Kidney capillary endothelial cell (primary cell): ENCODE measurements at places on chromosomes 3 and 15.
A peak's percentile ranks its signal among the peaks of the same experiment; 100 is the strongest.

DNA sequence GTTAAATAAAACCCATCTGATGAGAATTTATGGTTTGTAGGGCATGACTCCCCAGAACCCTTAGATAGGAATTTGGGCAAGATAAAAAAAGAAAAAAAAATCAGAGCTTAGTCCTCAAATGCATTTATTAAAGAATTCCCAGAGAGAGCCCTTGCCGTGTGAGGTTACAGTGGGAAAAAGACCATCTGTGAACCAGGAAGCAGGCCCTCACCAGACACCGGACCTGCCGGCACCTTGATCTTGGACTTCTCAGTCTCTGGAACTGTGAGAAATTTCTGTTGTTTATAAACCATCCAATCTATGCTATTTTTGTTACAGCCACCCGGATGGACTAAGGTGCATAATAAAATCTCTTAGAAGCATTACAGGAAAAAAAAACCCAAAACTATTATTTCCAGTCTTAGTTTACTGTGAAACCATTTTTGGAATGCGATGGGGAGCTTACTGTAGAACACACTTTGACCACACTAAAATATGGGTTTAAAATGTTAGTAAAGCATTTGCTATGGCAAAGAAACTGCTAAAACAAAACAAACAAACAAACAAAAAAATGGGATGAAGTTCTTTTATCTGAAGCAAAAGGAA lies 72.2 kb downstream of the LEKR1 start:
- DNase-seq, result no peak

- DNase-seq, result peak; percentile 69
Observed at GRCh38 chr15:65028921-65029735, at the start of gene MTFMT. Gene MTFMT, minus strand, starts transcription at chr15:65029639. Its CDS starts 26 bp downstream, at chr15:65029613.

DNA sequence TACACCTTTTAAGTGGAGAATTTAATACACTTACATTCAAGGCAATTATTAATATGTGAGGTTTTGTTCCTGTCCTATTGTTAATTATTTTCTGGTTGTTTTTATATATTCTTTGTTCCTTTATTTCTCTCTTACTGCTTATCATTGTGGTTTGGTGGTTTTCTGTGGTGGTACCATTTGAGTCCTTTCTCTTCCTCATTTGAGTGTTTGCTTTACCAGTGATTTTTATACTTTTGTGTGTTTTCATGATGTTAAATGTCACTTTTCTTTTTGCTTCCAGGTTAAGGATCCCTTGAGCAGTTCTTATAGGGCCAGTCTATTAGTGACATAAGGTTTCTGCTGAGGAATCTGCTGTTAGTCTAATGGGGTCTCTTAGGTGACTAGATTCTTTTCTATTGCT lies 116.5 kb downstream of the LRRK1 start:
- no peak for DNase-seq

- peak; percentile 97 for DNase-seq
Observed at GRCh38 chr15:52252781-52253180, 42.8 kb downstream of the MYO5C start.

DNA sequence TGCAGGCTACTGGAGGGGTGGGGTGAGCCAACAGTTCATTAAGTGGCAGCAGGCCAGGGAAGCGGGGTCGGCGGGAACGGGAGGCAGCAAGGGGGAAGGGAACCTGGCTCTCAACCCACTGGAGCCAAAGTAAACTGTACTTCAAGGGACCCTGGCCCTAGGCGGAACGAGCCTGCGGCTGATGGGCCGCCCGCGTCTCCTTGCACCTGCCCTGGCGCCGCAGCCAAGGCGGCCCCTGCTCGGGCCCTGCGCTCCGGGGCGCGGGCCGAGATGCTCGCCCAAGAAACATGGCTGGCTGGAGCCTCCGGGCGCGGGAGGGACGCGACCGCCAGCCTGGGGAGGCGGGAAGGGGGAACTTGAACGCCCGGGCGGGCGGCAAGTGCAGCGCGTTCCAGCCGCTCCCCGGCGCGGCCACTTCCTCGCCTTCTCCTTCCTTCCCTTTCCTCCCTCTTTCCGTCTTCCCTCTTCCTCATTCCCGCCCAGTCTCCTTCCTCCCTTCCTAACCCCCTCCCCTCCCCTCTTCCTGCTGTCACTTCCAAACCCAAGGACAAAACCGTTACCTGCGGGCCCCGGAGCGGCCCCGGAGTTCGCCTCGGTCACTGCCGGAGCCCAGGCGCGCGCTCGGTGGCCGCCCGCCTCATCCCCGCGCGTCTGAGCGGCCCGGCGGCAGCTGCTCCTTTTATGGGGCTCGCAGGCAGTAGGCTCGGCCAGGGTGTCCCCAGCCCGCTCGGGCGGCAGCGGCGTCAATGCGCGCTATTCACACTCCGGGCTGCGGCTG lies 489.7 kb downstream of the MAGI1 start:
- DNase-seq, result no peak

DNA sequence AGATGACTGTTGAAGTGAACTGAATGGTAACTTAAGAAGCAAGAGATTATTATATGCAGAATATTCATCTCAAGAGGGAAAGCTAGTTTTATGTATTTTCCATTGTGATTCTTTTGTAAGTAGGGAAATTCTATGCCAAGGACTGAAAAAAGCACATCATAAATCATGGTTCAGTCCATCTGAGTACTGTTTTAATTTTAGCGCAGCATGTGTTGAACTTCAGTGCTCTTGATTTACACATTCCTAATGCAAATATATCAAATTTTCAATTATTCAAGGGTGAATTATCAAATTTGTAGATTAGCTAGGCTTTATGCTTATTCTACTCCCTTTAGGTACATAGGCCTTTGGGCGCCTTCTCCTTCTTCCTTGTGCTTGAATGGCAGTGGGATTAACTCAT lies 50.3 kb upstream of the TCF12 start:
- DNase-seq, result no peak

DNA sequence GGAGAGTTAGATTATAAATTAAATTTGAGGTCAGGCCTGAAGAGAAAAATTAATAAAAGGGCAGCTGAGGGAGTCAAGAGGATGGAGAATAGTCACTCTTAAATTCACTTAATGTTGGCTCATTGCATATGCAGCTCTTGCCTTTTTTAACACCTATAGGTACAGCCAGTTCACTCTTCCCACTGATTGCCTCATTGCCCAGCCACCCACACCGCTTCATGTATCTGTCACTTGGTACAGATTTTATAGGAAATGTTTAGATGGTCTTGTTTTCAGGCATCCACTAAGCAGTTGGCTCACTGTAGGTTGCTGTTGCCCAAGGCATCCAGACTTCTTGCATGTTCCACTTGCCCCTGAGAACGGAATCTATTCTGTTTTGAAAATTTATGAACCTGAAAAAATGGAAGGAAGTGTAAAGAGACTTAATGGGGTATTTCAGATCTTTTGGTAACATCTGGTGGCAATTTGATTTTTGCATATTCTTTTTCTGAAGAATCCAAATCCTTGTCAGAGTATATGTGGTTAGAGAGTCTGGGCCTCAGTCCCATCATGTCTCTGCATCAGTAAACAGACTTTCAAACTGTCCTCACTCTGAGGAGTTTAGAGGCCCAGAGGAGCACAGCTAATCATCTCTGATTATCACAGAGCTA lies 151.9 kb downstream of the RBPMS2 start:
- no peak for DNase-seq

DNA sequence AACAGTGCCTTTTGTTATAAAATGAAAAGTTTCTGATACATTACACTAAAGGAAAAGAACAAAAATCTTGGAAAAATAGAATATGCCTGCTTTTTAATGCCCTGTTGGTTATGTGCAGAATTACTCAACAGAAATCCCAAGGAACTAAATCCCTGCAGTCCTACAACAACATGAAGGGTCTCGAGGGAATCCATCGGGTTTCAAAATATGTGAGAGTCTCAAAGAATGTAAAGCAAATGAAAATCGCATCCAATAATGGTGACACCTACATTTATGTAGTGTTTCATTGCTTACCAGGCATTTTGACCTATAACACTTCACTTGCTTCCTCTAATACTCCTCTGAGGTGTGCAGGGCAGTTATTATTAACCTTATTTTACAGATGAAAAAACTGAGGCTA lies 411.3 kb downstream of the FOXP1 start:
- DNase-seq, result no peak
